ENCODE measurements at places on chromosomes 1 and 21. TPM values are rescaled to one million over a fixed set of nuclear protein-coding genes. Genes with fewer than 3 reads are reported as not detected.

GRCh38 chr1:111483166-111483565 lies 9.4 kb downstream of the C1orf162 start:
- DNase-seq: no peak

GRCh38 chr1:9376886-9377333 lies 84.2 kb downstream of the SPSB1 start:
- no peak for DNase-seq

Gene RASSF5
- 48.2 TPM for total RNA-seq

Gene FCRL4
- total RNA-seq: not detected

DNA sequence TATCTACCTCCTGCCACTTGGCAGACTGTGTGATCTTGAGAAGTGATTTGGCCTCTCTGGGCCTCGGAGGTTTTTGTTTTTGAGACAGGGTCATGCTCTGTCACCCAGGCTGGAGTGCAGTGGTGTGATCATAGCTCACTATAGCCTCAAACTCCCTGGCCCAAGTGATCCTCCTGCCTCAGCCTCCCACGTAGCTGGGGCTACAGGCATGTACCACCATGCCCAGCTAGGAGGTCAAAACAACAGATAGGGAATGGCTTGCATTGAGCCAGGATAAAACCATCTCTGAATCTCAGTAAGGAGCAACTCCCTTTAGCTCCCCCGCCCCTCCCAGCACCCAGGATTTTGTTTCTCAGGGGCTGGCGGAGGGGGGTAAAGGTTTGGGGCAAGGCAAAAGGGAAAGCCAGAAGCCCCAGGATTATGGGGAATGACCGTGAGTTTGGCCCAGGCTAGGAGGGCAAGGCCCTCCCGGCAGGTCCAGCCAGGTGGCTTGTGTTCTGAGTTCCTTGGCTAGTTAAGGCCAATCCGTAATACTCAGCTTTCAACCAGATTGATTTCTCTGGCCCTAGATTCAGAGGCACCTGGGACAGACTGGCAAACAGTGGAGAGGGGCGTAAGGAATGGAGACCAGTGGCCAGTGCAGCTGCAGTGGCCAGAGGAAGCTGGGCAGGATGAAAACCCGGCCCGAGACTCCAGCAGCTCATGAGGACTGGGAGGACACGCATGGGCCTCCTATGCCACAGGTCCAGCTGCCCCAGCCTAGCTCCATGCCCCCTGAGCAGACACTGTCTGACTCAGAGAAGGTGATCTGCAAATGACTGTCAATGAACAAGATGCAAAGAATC lies 130.1 kb downstream of the DMRTB1 start:
- no peak for DNase-seq

GRCh38 chr1:221806236-221806635 lies 64.3 kb upstream of the DUSP10 start:
- no peak for DNase-seq

- peak; percentile 73 for DNase-seq
Measured at GRCh38 chr1:26538480-26539412, 9.2 kb downstream of the RPS6KA1 start.

Gene PEX19
- total RNA-seq: 63.1 TPM

Gene NUDT17
- total RNA-seq: 2.5 TPM

DNA sequence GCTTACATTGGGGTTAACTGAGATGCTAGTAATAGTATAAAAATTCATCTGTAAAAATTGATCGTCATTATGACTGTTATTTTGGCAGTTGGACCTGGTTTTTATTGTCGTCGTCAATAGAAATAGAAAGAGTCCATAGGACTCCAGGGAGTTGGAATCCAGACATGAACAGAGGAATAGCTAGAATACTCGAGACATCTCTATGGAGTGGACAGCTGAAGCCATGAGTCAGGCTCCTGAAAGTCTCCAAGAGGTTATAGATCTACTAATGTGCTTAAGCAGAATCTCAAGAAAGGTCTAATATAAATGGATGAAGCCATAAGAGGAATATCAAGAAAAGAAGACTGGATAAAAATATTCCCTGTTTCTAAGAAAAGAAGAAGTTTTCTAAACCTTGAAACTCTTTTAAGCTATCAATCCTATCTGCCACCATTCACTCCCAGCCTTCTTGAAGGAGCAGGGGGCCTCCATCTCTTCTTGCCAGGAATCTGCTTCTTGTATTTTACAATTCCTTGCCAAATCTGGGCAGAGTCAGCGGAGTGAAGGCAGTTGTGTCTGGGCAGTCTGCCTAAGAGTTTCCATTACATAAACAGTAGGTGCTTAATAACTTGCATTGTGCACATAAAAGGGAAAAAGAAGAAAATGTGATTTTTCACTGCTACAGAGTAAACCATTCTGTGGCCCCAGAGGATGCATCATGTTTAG lies 163.3 kb downstream of the ST6GALNAC5 start:
- no peak for DNase-seq

- DNase-seq: no peak
Measured at GRCh38 chr1:192516776-192517297, 58.7 kb upstream of the RGS1 start.

Gene SPRR2E
- not detected for total RNA-seq

Gene PLA2G2D
- 0.27 TPM for total RNA-seq

DNA sequence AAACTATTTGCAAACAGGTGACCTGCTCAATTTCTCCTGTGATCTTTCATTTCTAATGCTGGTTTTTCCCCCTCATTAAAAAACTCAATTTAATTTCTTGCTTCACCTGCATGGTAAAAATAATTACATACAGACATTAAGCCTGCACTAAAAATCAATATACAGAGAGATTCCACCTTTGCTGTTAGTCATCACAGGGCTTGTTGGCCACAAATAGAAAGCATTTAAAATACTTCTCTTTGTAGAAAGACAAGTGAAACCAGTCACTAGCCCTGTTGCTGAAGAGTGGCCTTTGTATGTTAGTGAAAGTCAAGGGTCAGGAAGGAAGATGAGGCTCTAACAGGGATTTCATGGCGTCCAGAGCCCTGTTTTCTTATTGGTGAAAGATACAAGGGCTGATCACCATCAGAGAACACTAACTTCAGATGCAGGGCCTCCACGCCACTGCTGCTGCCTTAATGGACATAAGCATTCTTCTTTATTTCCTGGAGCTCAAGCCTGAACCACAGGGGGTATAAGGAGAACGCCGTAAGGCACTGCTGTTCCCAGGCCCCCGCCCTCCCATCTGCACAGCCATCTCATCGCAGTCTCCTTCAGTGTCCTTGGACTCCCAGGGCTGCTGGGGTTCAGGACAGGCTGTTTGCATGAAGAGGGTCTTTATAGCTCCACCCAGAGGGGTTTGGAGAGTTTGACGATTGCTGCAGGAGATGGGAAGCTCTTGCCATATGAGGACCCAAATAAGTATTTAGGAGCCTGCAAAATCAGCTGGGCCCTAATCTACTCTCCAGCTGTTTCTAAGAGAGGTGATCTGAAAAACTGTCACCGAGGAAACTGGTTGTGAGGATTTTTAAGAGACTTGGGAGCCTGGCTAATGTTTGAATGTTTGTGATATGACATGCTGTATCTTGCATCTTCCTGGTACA lies 117.3 kb upstream of the IRF2BP2 start:
- DNase-seq: no peak

DNA sequence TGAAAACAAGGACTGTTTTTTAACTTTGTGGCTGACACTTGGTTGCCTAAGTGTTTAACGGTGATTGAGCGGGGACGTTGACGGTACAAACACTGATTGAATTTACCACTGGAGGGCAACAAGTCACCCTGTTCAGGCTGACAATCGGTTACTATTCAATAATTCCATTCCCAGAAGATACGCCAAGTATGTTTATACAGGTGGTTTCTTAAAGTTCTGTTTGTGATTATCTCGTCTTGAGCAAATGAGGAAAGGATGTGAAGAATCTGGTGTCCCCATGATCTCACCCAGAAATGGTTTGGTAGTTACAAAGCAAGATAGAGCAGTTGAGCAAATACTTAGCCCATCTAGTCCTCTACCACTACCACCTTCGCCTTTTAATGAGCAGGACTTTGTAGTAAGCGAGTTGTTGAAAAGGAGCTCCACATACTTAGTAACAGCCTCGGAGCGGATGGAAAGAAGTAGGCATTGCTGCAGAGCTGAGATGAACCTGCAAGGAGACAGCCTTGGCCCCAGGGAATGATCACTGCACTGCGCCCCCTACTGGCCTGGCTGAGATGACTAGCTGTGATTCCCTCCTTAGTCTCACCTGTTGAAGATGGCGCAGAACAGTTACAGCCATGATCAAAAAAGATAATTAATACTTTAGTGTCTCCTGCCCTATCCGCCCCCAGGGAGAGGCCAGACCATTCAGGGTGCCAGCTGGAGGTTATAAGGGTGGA lies 36.3 kb downstream of the IFNAR1 start:
- DNase-seq: peak; percentile 81

Gene NBPF20
- 2.4 TPM for total RNA-seq

Gene HECTD3
- total RNA-seq: 47.6 TPM

GRCh38 chr1:100538913-100539835 lies 1.2 kb downstream of the GPR88 start:
- peak; percentile 56 for DNase-seq

Gene HES2
- total RNA-seq: 6.4 TPM

Gene CFHR4
- total RNA-seq: not detected

- DNase-seq: no peak
Measured at GRCh38 chr1:64568171-64568450, 98.2 kb downstream of the CACHD1 start.

Gene CDC20
- total RNA-seq: 2.4 TPM

Gene KIF14
- 0.44 TPM for total RNA-seq

Gene HES5
- 1.5 TPM for total RNA-seq

GRCh38 chr1:223403184-223403815 lies 10.1 kb downstream of the CCDC185 start:
- DNase-seq: no peak

DNA sequence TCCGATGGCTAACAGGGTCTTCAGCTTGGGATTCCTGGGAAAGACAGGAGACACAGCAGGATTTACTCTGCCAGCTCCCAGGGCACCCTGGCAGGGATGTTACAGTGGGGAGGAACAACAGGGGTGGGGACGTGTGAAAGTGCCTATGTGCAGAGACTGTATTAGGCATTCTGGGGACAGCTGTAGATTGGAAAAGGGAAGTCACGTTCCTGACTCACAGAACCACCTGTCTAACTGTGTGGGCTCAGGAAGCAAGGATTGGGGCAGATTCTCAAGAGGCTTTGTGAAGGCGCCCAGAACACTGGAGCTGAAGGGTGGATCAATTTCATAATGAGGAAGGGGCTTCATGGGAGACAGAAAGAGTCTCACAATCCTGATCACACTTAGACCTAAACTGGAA lies 4.4 kb downstream of the CHIT1 start:
- no peak for DNase-seq

DNA sequence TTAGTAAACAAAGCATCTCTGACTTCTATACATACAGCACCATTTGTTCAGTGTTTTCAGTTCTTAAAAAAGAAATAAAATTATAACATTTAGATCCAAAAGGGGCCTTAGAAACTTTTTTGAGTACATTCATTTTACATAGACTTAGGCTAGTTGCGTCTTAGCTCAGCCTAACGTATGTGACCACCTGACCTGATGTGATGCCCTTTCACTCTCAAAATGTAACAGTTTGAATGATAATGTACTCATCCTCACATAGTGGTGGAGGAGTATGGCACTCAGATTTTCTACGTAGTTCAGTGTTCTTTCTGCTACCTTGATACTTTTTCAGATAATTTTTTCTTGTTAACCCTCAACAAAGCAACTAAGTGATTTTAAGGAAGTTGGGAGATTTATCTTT lies 43.4 kb downstream of the RPRD2 start:
- no peak for DNase-seq

DNA sequence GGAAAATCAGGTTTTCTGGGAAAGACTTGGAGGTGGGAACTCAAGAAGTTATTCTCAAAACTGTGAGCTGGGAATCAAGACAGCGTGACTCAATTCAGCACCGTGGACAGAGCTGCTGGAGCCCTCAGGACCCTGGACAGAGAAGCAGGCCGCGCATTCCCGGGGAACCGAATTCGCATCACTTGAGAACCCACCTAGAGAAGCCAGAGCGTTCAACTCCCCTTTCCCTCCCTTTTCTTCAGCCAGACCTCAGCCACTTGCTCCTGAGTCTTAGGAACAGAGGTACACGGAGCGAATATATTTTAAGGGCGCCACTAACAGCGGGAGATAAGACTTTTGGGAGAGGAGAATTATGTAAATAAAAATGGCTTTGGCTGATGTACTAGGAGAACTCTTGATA lies 2.0 kb upstream of the LIN28A start:
- DNase-seq: peak; percentile 72

DNA sequence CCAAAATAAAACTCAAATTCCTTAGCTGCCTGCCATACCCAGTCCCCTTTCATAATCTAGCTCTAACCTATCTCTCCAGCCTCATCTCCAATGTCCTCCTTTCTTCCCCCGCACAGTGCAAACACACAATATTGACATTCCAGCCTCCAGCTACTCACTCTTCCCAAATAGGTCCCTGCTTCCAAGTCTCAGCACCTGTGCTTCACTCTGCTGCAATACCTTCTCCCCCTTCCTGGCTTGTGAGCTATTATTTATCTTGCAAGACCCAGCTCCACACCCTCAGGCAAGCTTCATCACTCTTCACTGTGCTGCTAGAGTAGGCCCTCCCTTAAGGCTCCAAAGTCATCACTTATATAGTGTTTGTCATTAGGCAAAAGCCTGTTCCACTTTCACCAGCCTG lies 9.7 kb downstream of the PLPP3 start:
- DNase-seq: no peak

Gene FLVCR1
- total RNA-seq: 6.3 TPM

Gene THEMIS2
- 161 TPM for total RNA-seq

DNA sequence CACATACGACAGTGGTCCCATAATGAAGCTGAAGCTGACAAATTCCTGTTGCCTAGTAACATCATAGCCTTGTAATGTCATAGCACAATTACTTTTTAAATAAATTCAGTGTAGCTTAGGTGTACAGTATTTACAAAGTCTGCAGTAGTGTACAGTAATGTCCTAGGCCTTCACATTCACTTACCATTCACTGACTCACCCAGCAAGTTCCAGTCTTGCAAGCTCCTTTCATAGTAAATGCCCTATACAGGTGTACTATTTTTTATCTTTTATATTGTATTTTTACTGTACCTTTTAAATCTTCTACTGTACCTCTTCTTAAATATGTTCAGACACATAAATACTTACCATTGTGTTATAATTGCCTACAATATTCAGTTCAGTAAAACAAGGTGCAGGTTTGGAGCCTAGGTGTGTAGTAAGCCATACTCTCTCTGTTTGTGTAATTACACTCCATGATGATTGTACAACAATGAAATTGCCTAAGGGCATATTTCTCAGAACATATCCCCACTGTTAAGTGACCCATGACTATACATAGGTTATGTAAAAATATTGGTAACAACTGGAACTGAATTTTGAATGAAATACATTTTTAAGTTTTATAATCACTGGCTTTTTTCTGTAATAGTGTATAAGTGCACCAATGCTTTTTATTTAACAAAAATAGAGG lies 33.5 kb upstream of the ADAM30 start:
- no peak for DNase-seq
